ENCODE measurements at places on chromosomes 5 and 9.
A peak's percentile ranks its signal among the peaks of the same experiment; 100 is the strongest.

DNA sequence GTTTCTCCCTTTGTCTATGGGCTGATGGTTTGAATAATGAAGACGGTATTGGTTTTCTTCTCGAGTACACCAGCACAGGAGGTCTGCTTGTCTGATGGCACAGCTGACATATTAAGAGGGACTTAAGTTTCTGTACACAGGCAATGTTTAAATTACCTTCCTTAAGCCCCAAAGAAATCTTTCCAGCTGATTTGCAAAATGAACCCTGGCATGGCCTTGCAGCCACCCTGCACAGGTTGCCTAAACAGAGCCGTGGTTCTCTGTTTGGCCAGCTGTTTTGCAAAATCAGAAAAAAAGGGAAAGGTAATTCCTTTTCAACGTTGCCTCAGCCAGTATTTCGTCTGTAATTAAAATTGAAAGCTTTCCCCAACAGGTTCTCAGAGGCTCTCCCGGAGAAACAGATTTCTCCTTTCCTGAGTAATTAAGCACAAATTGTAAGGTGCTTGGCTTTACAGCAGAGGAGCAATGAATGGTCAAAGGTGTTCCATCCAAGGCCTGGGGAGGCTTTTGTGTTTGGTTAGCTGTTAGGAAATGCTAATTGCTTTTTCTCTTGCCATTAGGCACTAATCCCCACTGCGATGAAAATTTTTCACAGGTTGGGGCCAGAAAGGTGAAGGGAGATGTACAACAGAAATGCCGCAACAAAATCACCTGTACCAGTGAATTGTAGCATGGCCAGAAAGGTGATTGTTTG, 138.9 kb downstream of the RASEF start:
- no peak for DNase-seq

GRCh38 chr9:79433703-79434102, 138.1 kb upstream of the TLE4 start:
- DNase-seq = no peak

GRCh38 chr5:164202338-164202737, 696.9 kb downstream of the MAT2B start:
- DNase-seq = no peak

- peak; percentile 24 for DNase-seq
Observed at GRCh38 chr5:61280761-61281427, 51.2 kb upstream of the ZSWIM6 start.

GRCh38 chr5:135713161-135713915, 121.1 kb upstream of the SLC25A48 start:
- DNase-seq = no peak

DNA sequence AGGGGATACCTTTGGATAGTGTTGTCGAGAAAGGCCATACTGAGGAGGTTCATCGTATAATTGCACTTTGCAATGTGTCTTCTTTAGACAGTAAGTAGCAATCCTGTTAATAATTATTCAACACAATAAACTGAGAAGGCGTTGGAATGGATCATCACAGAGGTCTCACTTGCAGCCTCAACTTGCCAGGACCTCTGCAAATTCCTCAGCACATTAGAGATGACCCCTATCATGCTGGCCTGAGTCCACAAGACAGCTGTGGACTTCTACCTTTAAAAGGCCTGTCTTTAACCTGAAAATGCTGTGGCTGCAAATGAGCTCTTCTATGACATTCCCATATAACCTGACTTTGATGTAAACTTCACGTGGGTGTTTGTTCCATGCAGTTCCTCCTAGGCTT, 14.1 kb downstream of the SH3TC2 start:
- DNase-seq = no peak

- peak; percentile 11 for DNase-seq
Observed at GRCh38 chr9:121179930-121180681, 21.6 kb downstream of the RAB14 start.

- DNase-seq = no peak
Observed at GRCh38 chr5:117562647-117563046, 988.0 kb upstream of the SEMA6A start.

Data from midbrain (tissue), 1 donor.